ENCODE measurements at places on chromosomes 2 and 18. TPM values are rescaled to one million over a fixed set of nuclear protein-coding genes. Genes with fewer than 3 reads are reported as not detected.

DNA sequence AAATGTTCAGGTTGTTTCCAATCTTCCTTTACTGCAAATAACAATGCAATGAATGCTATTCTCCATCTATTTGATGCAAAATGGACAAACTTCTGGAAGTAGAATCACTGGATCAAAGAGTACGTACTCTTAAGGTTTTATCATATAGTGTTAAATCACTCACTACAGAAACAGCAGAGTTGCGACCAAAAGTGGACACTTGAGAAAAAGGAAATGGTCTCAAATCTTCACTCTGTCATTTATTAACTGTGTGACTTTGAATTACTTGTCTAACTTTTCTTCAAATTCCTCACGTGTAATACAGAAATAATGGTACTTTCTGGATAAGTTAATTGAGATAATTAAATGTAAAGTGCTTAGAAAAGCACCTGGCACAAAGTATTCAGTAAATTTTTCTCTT lies 78.1 kb downstream of the CERKL start:
- DNase-seq: no peak

GRCh38 chr2:42979416-42979869 lies 187.1 kb upstream of the HAAO start:
- no peak for DNase-seq

- DNase-seq: no peak
Measured at GRCh38 chr18:8942021-8942908, 160.2 kb upstream of the NDUFV2 start.

- no peak for DNase-seq
Measured at GRCh38 chr2:56292951-56293350, 109.2 kb downstream of the CCDC85A start.

- no peak for DNase-seq
Measured at GRCh38 chr2:9076210-9076609, 72.7 kb upstream of the MBOAT2 start.

DNA sequence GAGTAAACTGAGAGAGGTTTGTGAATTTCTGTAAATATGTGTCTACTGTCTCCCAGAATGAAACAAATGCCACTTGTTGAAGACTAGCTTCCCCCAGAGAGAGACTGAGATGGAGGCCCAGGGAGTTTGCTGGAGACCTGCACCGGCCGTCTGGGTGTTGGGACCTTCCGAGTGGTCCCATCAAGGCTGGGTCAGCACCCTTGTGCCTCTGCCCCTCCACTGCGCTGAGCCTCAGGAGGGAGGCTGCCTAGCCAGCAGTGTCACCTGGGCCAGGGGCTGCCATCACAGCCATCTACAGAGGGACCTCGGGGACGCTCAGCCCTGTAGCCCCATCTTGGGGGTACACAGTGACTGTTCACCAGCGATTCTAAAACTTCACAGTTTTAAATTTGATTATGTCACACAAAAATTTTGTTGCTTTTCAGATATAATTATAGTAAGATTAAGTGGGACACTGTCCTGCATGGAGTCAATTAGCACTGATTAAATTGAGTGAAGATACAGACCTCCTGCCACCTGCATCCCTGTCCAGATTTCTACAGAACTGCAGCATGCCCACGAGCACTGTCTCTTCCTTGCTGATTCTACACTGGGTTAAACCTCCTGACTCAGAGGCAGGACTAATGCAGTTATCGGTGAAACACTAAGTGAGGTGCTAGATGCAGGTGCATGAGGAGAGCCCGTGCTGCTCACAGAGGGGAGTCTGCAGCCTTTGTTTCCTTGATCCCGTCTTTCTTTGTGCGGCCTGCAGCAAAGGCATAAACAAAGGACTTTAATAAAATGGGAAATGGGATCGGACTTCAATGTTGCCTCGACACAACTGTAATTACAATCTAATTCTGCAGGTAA lies 50.5 kb downstream of the TMEM18 start:
- peak; percentile 11 for DNase-seq

- DNase-seq: no peak
Measured at GRCh38 chr2:172878260-172878659, 142.6 kb downstream of the RAPGEF4 start.

DNA sequence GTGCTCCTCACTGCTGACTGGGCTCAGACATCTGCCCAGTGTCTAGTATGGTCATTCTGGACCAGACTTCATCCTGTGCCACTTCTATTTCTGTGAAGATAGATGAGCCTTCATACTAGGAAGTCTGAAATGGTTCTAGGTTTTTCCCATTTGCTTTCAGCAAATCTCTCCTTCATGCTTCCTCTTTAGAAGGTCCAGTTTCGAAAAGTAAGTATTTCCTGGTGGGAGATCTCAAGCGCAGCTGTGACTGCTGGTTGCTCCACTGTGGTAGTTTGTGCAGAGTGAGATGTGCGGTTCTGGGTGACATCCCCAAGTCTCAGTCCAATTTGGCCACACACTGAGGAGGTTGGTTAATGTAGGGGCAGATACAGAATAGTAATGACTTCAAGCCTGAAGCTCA lies 14.4 kb downstream of the IL36B start:
- no peak for DNase-seq

GRCh38 chr2:176409671-176410070 lies 140.4 kb downstream of the MTX2 start:
- no peak for DNase-seq

GRCh38 chr2:24482251-24482971 lies 8.6 kb upstream of the NCOA1 start:
- DNase-seq: no peak

GRCh38 chr2:201828220-201828619 lies 21.9 kb downstream of the CDK15 start:
- no peak for DNase-seq

DNA sequence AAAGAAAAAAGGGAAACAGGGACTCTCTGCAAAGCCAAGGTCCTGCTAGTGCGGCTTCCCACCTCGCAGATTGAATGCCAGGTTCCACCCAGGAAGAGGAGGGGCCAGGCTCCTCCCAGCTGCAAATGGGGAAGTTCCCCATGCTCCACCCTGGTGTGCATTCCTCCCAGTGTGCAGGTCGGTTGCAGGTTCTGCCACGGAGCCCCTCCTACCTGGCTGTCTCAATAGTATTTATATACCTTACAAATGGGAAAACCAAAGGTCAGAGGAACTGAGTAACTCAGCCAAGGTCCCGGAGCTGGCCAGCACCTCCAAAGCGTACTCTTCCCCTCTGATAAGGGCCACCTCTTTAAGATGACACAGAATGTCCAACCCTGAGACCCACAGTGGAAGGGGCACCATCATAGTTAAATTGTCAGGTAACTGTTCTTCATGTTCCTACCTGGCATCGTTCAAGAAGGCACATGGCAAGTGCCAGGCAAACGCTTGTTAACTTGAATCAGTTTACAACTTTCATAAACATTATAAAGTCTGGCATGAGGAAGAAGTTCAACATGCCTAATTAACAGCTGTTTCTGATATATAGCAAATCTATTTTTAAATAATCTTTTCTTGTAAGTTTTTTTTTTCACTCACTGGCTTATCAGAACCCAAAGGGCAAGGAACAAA lies 35.5 kb downstream of the POU3F3 start:
- DNase-seq: no peak

- DNase-seq: no peak
Measured at GRCh38 chr2:231634951-231635875, 42.5 kb downstream of the TEX44 start.

RTKN gene
- total RNA-seq: 0.37 TPM

SLC30A3 gene
- not detected for total RNA-seq

CEBPZ gene
- 54.4 TPM for total RNA-seq

SPAG16 gene
- 11.1 TPM for total RNA-seq

DOCK10 gene
- total RNA-seq: 343 TPM

All from activated CD8-positive, alpha-beta T cell treated with anti-CD3 and anti-CD28 coated beads, Interleukin-2, amount 10 ng/mL, durations not matched to agents 7 days and 5 days (primary cell).